ENCODE measurements at places on chromosomes 6 and 20.

- no peak for DNase-seq
Measured at GRCh38 chr6:108383981-108384380, 89.1 kb downstream of the AFG1L start.

DNA sequence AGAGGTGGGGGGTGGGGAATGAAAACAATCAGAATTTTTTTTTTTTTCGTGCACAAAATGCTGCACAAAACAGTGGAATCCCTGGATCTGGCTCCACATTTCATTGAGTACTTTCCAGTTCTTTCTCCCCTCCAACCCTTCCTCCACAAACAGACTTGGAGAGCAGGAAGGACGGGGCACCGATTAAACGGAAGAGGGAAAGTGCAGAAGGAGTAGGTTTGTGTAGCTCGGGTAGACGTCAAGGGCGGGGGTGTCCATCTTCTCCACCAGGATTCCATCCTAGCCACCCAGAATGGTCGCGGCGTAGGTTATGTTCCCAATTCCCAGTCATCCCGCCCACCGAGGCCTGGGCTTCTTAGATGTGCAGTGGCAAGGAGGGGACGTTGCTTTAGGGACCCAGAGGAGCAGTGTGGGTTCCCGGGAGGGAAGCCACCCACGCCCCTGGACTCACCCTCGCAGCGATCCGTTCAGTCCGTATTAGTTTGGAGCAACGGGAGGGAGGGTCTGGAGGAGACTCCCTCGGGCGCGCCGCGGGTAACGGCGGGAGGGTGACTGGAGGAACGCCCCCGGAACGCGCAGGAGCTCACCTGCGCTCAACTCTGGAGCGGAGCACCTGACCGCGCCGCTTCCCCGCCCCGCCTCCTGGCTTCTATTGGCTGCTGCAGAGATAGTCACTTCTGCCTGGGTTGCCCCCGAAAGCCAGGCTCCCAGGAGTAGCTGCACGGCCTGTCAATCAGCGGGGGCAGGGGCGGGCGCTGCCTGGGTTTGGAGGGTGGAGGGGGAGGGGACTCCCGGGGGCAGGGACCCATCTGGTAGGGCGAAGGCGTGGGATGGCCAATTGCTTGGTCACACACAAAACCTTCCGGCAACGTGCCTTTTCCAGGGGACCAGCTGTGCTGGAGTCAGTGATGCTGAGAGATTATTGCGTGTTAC is at the start of gene ENPP5:
Gene ENPP5, minus strand, starts transcription at position 624 of the 933 bp plus-strand sequence. CDS start 2,718 bp downstream, outside the sequence.
- no peak for DNase-seq

GRCh38 chr6:90375681-90376439 is 79.2 kb upstream of the BACH2 start:
- DNase-seq, result peak; percentile 75

GRCh38 chr6:7922596-7922995 is 12.0 kb upstream of the TXNDC5 start:
- DNase-seq, result no peak

DNA sequence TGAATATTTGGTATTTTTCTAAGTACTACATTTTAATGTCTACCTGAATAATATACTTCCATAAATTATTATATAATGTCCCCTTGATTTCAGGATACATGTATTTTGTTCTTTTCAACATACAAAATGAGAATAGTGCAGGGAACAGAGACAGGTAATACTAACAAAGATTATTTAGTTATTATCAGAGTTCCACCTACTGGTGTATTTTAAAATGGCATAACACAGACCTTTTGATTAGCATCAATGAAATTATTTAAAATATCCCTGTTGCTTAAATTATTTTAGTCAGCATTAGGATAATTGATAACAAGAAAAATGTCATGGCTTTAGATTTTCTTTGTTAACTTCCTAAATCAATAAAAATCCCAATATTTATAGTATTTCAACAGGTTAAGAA is 184.0 kb downstream of the PRDM13 start:
- DNase-seq, result no peak

DNA sequence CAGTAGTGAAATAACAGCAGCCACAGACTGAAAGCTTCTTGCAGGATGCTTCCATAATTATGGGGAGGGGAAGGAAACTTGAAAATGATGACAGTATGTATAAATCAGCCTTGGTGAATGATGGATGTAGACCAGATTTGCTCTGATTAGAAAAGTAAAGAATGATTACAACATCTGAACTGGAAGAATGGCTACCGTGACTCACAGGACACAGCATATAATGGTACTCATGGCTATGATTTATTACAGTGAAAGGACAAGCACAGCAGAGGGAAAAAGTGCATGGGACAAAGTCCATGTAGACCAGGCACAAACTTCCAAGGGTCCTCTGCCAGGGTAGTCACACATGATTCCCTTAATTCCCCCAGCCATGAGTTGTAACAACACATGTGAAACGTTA is 70.7 kb upstream of the POPDC3 start:
- no peak for DNase-seq

DNA sequence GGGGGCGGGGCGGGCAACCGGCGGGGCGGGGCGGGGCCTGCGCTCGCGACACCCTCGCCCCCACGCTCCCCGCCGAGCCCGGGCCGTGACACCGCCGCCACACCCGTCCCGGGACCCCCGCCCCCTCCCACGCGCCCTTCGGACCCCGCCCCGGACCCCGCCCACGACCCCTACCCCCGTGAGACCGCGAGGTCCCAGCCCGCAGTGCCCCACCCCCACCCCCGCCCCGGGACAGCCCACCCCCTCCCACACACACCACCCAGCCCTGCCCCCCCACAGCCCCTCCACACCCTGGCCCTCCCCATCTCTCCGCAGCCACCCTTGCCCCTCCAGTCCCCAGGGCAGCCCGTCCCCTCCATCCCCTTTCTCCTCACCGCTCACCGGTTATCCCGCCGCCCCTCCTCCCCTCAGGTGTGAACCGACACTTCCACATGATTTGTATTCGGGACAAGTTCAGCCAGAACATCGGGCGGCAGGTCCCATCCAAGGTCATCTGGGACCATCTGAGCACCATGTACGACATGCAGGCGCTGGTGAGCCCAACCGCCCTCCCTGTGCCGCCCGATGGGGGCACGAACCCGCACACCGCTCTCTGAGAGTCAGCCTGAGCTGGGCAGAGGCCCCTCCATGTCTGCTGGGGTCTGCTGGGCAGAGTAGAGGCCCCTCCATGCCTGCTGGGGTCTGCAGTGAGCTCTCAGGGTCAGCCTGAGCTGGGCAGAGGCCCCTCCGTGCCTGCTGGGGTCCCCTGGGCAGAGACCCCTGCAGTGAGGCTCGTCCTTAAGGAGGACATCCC is 622 bp downstream of the MRGBP start:
- DNase-seq, result no peak

Data from fibroblast of skin of left biceps (primary cell).